ENCODE measurements at places on chromosomes 11 and 22.

- no peak for DNase-seq
These were observed 19.7 kb downstream of the CTR9 start for GRCh38 chr11:10770626-10771254.

GRCh38 chr11:45794169-45794568, 10.8 kb upstream of the SLC35C1 start:
- no peak for DNase-seq

DNA sequence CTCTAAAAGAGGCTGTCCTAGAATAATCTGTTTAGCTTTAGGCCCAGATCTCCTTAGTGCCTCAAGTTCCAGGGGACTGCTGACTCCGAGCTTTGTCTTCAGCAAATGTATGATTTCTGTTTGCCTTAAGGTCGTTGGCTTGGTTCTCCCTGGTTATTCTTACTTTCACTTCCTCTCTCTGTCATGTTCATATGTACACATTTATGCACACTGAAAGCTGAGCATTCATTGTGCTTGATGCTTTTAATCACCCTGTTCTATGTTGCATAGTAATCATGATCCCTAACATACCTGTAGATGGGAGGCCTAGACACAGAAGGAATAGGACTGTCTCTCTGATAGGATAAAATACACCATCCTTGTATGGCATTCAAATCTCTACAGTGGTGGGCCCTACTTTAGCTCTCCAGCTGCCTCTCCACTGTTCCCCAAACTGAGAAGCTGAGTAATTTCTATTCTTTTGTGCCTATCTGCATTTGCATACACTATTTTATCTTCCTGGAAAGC, 7.2 kb downstream of the PPFIBP2 start:
- no peak for DNase-seq

DNA sequence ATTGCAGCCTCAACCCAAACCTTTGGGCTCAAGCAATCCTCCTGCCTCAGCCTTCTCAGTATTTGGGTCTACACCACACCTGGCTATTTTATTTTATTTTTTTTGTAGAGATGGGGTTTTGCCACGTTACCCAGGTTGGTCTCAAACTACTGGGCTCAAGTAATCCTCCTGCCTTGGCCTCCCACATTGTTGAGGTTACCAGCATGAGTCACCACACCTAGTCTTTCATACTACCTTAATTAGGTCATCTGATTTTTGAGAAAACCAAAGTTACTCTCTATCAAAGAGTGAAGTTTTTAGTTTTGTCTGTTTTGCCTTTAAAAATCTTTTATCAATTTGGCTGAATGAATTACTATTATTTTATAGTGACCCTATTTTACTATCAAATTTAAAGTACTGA, 335.6 kb upstream of the LRRC4C start:
- DNase-seq = no peak

- no peak for DNase-seq
These were observed 24.5 kb downstream of the ST14 start for GRCh38 chr11:130183878-130184610.

DNA sequence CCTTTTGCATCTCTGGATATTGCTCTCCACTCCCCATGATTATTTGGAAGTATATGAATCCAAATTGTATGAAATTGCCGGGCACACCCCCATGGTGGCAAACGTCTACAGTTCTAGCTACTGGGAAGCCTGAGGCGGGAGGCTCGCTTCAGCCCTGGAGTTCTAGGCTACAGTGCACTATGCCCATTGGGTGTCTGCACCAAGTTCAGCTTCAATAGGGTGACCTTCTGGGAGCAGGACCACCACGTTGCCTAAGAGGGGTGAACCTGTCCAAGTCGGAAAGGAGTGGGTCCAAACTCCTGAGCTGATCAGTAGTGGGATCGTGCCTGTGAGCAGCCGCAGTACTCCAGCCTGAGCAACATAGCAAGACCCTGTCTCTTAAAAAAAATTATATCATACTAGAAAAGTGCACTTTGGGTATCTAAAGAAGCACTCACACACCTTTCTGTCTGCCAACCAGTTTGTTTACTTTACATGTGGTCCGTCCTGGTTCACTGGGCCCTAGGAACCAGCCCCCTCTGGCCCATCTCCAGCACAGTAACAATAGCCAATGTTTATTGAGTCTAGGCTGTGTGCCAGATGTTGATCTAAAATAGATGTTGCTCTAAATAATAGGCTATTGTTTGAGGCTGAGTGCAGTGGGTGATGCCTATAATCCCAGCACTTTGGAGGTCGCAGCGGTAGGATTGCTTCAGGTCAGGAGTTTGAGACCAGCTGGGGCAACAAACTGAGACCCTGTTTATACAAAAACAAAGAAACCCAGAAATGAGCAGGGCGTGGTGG, 16.4 kb upstream of the KAT5 start:
- DNase-seq = no peak

- DNase-seq = no peak
These were observed 16.8 kb downstream of the NUCB2 start for GRCh38 chr11:17293311-17293710.

DNA sequence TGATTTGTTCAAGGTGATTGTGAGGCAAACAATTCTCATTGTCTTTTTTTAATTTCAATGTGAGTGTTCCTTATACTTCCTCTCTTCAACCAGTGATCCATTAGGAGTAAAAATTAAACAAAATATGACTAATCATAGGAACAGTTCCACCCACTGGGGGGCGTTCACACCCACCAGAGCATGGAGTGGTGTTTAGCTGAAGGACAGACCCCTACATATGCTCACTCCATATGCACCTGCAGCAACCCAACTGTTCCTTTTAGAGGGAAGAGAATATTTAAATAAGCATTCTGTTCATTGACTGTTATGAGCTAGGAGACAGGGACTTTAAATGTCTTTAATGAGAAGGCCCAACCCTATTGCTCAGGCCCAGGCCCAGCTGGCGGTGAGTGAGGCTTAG, 78.7 kb upstream of the DRD2 start:
- DNase-seq = no peak

DNA sequence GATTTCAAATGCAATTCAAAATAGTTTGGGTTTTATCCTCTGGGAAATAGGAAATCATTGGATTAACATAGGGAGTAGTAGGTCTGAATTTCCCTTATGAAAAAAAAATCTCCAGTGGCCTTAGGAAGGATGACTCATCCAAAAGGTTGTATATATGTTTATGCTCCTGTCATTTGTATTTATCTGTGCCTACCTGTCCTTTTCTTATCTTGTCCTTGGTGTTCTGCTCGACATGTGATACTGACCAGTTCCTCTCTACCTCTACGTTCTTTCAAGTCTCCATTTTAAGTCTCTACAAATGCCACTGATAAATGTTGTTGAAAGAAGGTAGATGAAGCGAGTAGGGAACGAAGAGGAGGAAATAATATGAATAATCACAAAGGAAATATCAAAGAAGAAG, 3.0 kb upstream of the SOX6 start:
- no peak for DNase-seq

DNA sequence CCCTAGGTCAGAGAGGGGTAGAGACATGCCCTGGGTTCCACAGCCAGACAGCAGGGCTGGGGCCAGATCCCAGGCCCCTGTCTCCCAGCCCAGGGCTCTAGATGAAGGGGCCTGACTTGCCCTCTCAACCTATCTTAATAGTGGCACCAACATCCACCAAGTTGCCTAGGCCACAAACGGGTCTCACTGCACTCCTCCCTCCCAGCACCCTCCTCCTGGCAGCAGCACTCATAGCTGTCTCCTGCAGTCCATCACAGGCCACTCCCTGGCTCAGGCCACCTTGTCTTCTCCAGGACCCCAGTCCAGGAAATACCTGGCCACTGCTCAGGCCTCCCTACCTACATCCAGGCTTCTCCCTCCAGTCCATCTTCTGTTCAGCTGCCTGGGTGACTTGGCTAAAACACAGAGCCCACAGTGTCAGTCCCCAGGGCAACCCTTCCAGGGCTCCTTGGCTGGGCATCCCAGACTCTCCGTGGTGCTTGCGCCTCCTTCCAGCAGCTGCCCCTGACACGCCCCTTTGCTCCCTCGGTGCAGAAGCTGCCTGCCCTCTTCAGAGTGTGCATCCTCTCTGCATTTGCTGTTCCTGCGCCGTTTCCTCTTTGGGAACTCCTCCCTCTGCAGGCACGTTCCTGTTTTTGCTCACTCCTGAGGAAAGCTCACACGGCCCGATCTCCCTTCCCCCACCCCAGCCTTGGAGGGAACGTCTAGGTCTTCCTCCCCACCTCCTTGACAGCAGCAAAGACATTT, 40.5 kb downstream of the LRRC32 start:
- DNase-seq = no peak

- DNase-seq = no peak
These were observed 29.7 kb downstream of the APLP2 start for GRCh38 chr11:130099356-130099755.

- DNase-seq = no peak
These were observed 378.4 kb upstream of the PITPNB start for GRCh38 chr22:28297504-28297903.

DNA sequence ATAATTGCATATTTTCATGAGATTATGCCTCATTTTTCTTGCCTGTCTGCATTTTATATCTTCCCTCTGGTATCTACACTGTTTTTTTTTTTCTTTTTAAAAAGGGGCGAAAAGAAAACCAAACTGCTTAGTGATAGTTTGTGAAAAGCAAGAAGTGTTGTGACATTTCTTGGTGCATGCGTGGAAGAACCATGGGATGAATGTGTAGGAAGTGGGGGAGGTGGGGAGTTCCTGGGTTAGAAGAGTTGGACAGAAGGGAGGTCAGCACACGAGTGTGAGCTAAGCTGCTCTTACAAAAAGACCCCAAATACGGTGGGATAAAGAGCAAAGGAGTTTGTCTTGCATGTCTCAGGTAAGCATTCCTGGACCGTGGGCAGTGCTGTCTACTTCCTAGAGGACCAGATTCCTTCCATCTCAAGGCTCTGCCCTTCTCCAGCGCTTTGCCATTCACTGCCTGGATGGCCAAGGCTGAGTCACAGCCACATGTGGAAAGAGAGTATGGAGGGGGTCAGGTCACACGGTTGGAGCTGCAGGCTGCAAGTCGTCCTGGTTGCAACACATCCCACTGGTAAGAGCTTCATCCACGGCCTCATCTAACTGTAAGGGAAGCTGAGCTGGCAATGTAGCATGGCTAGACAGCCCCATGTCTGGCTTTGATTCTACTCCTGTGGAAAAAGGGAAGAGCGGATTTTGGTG, 300.6 kb downstream of the DDX10 start:
- DNase-seq = no peak

DNA sequence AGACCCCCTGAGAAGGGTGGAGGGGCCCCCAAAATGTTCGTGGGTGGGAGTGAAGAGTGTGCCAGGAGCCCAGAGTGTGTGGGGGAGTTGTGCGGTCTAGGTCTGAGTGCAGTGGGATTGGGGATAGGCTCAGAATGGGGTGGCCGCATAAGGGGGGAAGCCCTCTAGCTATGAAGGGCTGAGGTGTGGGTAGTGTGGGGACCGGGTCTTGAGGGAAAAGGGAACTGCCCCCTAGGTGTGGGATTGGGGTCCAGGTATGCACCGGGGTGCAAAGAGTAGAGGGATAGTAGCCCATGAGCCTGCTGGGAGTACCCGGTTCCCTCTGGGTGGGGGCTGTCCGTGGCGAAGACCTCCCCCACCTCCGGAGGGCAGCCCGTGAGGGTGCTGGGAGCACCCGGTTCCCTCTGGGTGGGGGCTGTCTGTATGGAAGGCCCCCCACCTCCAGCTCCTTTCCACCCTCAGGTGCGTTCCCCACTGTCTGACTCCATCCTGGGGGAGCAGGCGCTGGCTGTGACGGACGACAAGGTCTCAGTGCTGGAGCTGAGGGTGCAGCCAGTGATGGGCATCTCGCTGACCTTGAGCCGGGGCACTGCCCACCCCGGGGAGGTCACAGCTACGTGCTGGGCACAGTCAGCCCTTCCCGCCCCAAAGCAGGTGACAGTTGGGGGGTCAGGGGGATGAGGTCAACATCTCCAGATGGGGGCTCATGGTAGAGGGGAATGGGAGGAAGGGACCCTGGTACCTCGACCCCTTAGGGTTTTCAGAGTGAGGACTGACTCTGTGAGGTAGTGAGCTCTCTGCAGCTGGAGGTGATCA, 10.7 kb downstream of the TMEM132A start:
- no peak for DNase-seq

DNA sequence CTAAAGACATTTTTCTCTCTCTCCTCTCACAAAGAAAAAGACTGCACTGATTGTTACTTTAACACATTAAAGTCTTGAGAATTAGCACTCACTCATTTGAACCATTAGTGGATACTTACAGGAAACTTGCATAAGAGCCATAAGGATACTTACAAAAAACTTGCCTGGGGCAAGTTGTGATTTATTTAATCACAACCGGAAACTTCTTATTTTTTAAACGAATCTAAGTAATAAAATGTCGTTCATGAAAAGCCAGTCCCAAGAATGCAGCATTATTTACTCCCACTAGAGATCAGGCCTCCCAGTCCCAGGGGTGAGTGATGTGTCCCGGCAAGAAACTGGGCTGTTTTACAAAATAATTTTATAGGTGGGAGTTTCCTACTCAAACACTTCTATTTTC, 59.3 kb upstream of the TTC12 start:
- DNase-seq = no peak

- DNase-seq = no peak
These were observed 3.0 kb upstream of the MRGPRD start for GRCh38 chr11:68983801-68984200.

DNA sequence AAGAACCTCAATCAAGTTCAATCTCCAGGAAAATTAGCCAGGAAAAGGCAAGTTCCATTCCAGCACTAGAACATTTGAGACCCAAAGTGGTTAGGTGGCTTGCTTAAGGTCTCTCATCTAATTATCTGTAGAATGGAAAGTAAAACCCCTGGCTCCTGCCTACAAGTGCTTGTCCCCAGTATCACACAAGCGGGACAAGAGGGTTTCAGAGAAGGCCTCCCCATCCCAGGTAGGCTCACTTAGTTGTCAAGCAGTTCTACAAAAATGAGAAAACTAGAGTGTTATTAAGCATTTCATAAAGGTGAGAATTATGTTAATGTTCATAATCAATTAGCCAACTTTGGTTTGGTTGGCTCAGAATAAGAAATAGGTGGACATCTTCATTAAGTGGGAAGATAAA, 5.5 kb downstream of the POU2AF1 start:
- DNase-seq = no peak

DNA sequence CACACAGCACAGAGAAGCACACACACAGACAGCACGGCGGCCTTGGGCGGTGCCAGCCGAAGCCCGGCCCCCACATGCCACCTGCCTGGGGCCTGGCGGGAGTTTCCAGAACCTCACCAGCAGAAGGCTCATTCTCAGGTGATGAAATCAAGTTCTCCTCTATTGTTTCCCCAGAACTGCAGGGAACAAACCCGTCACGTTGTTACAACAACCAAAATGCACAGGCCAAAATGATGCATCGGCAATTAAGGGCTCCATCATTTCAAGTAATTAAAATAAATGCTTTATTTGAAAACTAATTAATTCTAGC, 30.8 kb downstream of the GNB1L start:
- no peak for DNase-seq

DNA sequence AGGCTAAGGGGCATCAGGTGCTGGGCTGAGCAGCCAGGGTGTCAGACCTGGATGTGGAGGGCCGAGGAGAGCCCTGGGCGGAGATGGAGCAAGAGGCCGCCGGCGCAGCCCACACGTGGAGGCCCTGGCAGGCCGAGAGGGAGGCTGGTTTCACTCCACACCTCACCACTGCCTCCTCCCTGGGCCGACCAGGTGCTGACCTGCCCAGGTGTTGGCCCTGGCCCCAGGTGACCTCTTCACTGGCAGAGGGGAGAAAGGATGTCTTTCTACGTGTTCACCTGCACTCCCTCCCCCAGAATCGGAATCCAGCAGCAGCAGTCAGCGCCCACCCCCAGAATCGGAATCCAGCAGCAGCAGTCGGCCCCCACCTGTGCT, 781 bp downstream of the ANO9 start:
- no peak for DNase-seq
